ENCODE measurements at places on chromosomes 1 and 21. TPM values are rescaled to one million over a fixed set of nuclear protein-coding genes. Genes with fewer than 3 reads are reported as not detected.

DNA sequence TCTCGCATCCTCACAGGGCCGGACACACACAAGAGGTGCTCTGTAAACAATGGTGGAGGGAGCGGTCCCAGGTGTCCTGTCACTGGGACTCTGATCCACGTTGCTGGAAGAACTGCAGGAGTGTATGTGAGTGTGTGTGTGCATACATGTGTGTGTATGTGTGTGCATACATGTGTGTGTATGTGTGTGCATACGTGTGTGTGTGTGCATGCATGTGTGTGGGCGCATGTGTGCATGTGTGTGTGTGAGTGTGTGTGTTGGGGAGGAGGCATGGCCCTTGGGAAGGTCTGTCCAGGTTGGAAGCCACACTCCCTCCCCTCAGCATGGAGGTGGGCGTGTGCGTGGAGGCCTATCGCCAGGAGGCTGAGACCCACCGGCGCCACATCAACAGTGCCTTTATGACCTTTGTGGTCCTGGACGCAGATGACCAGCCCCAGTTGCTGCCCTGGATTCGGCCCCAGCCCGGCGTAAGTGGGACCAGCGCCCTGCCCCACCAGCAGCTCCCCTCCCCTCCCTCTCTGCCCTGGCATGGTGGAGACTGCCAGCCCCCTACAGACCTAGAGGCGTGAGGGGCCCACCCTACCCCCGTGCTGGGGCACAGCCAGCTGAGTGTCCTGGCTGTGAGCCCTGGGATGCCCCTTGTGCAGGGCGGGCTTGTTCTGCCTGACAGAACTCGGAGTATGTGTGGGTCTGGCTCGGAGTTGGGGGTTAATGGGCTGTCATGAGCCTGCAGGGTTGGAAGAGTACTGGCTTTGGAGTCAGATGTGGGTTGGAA lies 22.2 kb downstream of the FAM151A start:
- no peak for DNase-seq

- no peak for DNase-seq
These were observed 45.4 kb upstream of the ATP1B1 start for GRCh38 chr1:169060919-169061639.

GRCh38 chr1:109241841-109242345 lies 7.4 kb upstream of the CELSR2 start:
- DNase-seq, result peak; percentile 39

GRCh38 chr1:11649237-11649623 lies 5.0 kb downstream of the FBXO2 start:
- DNase-seq, result no peak

GRCh38 chr1:176919386-176920378 lies 244.8 kb downstream of the ASTN1 start:
- DNase-seq, result no peak

DNA sequence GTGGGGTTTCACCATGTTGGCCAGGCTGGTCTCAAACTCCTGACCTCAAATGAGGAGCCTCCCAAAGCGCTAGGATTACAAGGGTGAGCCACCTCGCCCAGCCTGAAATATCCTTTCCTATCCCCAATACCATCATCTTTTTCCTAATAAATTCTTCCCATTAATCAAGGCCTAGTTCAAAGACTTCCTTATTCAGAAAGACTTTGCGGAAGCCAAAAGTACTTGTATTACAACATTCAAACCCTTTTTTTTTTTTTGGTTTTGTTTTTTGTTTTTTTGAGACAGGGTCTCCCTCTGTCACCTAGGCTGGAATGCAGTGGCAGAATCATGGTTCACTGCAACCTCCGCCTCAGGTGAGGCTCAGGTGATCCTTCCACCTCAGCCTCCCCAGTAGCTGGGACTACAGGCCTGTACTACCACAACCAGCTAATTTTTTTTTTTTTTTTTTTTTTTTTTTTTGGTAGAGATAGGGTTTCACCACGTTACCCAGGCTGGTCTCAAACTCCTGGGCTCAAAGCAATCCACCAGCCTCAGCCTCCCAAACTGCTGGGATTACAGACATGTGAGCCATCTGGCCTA lies 7.6 kb downstream of the SLC19A2 start:
- DNase-seq, result no peak

Gene CFAP57
- 0.13 TPM for total RNA-seq

Gene UTS2
- not detected for total RNA-seq

All from cardiac septum (tissue), 1 donor.